ENCODE measurements at places on chromosomes 1 and 21.

- no peak overlapping the region for H3K4me3 ChIP-seq
- H3K27me3 ChIP-seq: no peaks in the 10 kb centered on the region
- H3K4me1 ChIP-seq: peaks cover 48% of the 10 kb centered on the region
Observed at GRCh38 chr1:26075421-26076144, 8.2 kb upstream of the TRIM63 start.

DNA sequence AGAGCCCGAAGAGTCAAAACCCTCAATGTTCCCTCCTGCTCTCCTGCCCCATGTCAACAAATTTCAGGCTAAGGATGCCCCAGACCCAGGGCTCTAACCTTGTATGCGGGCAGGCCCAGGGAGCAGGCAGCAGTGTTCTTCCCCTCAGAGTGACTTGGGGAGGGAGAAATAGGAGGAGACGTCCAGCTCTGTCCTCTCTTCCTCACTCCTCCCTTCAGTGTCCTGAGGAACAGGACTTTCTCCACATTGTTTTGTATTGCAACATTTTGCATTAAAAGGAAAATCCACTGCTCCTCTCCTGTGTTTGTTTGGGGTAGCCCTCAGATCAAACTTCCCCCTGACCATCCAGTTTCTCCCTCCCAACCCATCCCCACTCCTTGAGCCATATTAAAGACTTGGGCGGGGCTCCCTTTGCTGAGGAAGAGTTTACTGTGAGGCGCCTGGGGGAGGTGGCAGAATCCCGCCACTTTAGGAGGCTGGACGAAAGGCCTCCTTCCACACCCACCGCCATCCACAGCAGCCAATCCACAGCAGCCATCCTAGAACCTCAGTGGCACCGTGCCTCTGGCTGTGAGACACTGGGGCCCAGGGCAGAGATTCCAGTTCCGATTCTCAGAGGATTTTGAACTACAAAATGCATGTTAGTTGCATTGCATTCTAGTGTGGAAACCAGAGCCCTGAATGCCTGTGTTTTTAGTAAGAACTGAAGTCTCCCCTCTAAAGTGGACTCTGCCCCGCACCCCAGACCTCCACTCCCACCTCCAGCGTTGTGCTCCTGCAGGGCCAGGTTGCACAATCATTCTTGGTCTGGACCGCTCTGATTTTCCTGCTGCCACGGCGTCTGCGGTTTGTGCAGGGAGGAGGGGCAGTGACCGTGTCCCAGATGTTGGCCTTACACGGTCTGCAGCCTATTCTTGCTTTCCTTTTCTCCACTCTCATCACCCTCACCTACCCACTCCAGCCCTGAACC, 3.0 kb downstream of the OLFML3 start:
- peak overlapping the region; percentile 60 for H3K27ac ChIP-seq
- no peaks in the 10 kb centered on the region for H3K27me3 ChIP-seq
- peak; percentile 57 for DNase-seq

GRCh38 chr1:1556505-1556904, 16.1 kb upstream of the TMEM240 start:
- no peak for DNase-seq
- H3K4me3 ChIP-seq: no peak overlapping the region
- no peaks in the 10 kb centered on the region for H3K27me3 ChIP-seq
- H3K27ac ChIP-seq: no peak overlapping the region

- no peak overlapping the region for H3K4me3 ChIP-seq
- H3K4me1 ChIP-seq: peaks cover 21% of the 10 kb centered on the region
- peaks cover under 1% of the 10 kb centered on the region for H3K36me3 ChIP-seq
Observed at GRCh38 chr1:15029786-15030185, 123.8 kb upstream of the TMEM51 start.

GRCh38 chr1:115237507-115237906, 100.5 kb downstream of the NGF start:
- H3K4me1 ChIP-seq: peaks cover 2% of the 10 kb centered on the region
- no peak overlapping the region for H3K27ac ChIP-seq
- H3K27me3 ChIP-seq: no peaks in the 10 kb centered on the region
- no peak overlapping the region for H3K4me3 ChIP-seq

GRCh38 chr1:89464008-89464407, 60.6 kb upstream of the LRRC8B start:
- no peaks in the 10 kb centered on the region for H3K27me3 ChIP-seq
- DNase-seq: no peak
- no peaks in the 10 kb centered on the region for H3K4me1 ChIP-seq
- no peak overlapping the region for H3K4me3 ChIP-seq

- peak; percentile 76 for DNase-seq
- peak overlapping the region; percentile 76 for H3K27ac ChIP-seq
- peaks cover 7% of the 10 kb centered on the region for H3K36me3 ChIP-seq
- H3K4me1 ChIP-seq: peaks cover 58% of the 10 kb centered on the region
Observed at GRCh38 chr1:67713057-67713846, 28.3 kb downstream of the GADD45A start.

DNA sequence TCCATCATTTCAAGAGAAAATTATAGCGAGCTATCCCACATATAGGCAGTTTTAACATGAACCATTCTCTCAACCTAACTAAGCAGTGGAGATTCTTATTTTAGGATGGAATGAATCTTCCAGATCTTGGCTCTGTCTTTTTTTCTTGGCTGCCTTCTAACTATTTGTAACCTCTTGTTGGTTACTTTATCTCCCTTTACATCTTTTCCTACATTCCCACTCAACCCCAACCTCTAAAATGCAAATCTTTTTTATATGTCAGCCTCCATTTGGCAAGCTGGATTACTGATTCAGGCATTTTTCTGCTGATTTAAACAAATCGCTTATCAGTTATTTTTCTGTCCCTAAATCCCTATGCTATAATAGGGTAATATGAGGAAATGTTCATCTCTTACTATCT, 46.9 kb upstream of the LHX8 start:
- H3K27ac ChIP-seq: no peak overlapping the region
- no peak for DNase-seq
- no peaks in the 10 kb centered on the region for H3K36me3 ChIP-seq

DNA sequence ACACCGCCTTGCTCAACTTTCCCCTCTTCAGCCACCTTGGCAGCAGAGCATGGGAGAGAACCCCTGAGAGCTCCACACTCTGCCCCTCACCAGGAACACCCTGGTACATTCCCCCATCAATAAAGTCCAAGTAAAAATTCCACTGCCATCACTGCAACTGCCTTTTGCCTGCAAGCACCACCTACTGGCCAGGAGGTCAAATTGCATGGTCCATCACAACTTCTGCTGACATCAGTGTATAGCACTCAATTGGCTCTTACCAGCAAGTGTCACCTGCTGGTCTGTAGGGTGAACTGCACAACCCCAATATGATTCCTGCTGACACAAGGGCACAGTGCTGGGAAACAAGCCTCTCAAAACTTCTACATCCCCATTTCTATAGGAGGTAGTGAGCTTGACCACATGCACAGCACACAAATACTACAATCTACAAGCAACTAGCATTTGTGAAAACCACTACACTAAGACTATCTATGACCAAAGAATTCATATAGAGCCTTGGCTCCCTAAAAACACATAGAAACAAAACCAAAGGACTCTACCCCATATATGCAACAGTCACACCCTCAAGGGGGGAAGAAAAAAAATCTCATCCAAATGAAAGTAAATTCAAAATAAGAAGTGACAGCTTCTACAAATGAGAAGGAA, 69.2 kb downstream of the FASLG start:
- H3K27me3 ChIP-seq: no peaks in the 10 kb centered on the region
- H3K36me3 ChIP-seq: no peaks in the 10 kb centered on the region
- no peaks in the 10 kb centered on the region for H3K4me1 ChIP-seq
- H3K27ac ChIP-seq: no peak overlapping the region

GRCh38 chr1:112620377-112620695, 704 bp downstream of the CAPZA1 start:
- H3K4me3 ChIP-seq: peak overlapping the region; percentile 74
- DNase-seq: no peak
- H3K36me3 ChIP-seq: peaks cover 16% of the 10 kb centered on the region
- H3K4me1 ChIP-seq: peaks cover 10% of the 10 kb centered on the region

GRCh38 chr1:115596080-115596780, 45.5 kb upstream of the VANGL1 start:
- H3K27me3 ChIP-seq: no peaks in the 10 kb centered on the region
- H3K4me3 ChIP-seq: no peak overlapping the region
- H3K4me1 ChIP-seq: no peaks in the 10 kb centered on the region
- H3K36me3 ChIP-seq: no peaks in the 10 kb centered on the region
- H3K27ac ChIP-seq: no peak overlapping the region

DNA sequence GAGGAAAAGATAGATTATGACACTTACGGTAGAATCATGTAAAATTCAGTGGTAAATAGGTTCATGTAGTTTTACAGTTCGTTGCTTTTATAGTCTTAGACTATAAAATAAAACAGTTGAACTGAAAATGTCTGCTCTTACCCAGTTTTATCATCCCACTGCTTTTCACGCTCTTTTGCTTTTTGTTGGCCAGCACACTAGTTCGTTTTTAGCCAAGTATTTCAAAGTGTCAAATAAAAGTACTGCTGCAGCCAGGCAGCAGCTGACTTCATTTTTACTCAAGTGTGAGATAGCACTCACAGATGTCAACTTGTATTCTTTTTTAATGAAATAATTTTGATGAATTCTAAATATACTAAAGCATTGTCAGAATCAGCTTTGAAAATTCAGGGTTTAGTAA, 18.5 kb upstream of the BTG3 start:
- H3K4me1 ChIP-seq: no peaks in the 10 kb centered on the region
- DNase-seq: no peak
- H3K4me3 ChIP-seq: no peak overlapping the region
- H3K27me3 ChIP-seq: no peaks in the 10 kb centered on the region
- no peak overlapping the region for H3K27ac ChIP-seq
- H3K36me3 ChIP-seq: no peaks in the 10 kb centered on the region

- H3K36me3 ChIP-seq: no peaks in the 10 kb centered on the region
- H3K4me3 ChIP-seq: no peak overlapping the region
- H3K4me1 ChIP-seq: no peaks in the 10 kb centered on the region
Observed at GRCh38 chr1:65650682-65651081, 142.0 kb upstream of the PDE4B start.

DNA sequence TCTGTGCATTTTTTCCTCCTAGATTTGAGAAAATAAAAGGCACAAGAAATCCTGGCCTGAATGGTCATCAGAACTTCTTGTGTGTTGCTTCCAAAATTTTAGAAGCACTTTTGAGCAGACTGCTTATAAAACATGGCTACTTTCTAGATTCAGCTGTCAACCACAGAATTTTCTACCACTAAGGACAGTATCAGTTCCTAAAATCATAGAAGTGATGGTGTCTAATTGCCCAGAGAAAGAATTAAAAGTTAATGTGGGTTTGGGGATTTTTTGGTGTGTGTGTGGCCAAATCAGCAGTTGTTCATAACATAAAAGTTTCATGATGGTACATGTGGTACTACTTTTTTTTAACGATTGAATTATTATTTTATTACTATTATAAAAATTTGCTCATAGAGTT, 171.4 kb upstream of the SNX7 start:
- no peak for DNase-seq
- no peak overlapping the region for H3K4me3 ChIP-seq
- H3K36me3 ChIP-seq: no peaks in the 10 kb centered on the region
- H3K27me3 ChIP-seq: no peaks in the 10 kb centered on the region

GRCh38 chr1:205488074-205488723, 16.3 kb upstream of the CDK18 start:
- no peak overlapping the region for H3K27ac ChIP-seq
- H3K4me1 ChIP-seq: peaks cover 22% of the 10 kb centered on the region
- H3K36me3 ChIP-seq: no peaks in the 10 kb centered on the region
- peaks cover 14% of the 10 kb centered on the region for H3K27me3 ChIP-seq
- no peak overlapping the region for H3K4me3 ChIP-seq

GRCh38 chr1:111392460-111392945, 35.0 kb downstream of the OVGP1 start:
- no peak overlapping the region for H3K4me3 ChIP-seq
- DNase-seq: no peak
- H3K27me3 ChIP-seq: peaks cover 11% of the 10 kb centered on the region
- H3K4me1 ChIP-seq: no peaks in the 10 kb centered on the region
- H3K36me3 ChIP-seq: no peaks in the 10 kb centered on the region

DNA sequence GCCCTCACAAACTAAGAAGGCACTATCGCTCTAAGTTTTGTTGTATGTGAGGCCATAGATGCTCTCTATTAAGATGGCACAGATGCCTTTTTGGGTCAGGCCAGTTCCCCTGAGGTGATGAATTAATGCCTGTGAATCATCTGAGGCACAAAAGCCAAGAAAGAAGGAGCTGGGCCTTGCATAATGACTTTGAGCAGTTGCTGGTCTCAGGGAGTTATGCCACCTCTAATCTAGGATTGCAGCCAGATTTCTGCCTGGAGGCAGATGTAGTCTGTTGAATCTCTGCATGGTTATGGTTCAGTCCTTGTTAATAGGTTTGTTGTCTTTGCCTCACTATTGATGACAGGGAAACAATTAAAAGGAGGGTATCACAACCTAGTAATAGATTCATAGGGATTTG, 168.1 kb upstream of the CHRM3 start:
- no peaks in the 10 kb centered on the region for H3K36me3 ChIP-seq
- H3K4me3 ChIP-seq: no peak overlapping the region
- no peak overlapping the region for H3K27ac ChIP-seq
- H3K27me3 ChIP-seq: no peaks in the 10 kb centered on the region
- H3K4me1 ChIP-seq: peaks cover 7% of the 10 kb centered on the region
- no peak for DNase-seq

GRCh38 chr1:46277658-46278373, 25.6 kb downstream of the LRRC41 start:
- no peaks in the 10 kb centered on the region for H3K4me1 ChIP-seq
- H3K4me3 ChIP-seq: no peak overlapping the region
- H3K36me3 ChIP-seq: peaks cover 66% of the 10 kb centered on the region
- H3K27ac ChIP-seq: no peak overlapping the region

DNA sequence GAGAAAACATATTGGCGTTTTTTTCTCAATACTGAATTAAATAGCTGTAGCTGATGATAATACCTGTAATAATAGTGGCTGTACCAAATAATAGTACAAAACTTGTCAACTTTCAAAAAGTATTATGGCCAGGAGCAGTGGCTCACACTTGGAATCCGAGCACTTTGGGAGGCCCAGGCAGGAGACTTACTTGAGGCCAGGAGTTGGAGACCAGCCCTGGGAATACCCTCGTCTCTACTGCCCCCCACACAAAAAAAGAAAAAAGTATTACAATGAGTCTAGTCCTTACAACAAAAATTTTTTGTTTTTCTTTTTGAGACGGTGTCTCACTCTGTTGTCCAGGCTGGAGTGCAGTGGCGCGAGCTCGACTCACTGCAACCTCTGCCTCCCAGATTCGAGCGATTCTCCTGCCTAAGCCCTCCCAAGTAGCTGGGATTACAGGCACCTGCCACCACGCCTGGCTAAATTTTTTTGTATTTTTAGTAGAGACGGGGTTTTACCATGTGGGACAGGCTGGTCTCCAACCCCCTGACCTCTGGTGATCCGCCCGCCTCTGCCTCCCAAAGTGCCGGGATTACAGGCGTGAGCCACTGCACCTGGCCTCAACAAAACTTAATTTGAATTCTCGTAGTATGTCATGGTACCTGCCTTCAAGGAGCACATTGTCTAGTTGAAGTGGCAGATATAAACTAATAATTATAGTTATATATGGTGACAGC, 1.4 kb downstream of the RBBP4 start:
- H3K4me3 ChIP-seq: peak overlapping the region; percentile 74
- peaks cover 36% of the 10 kb centered on the region for H3K36me3 ChIP-seq
